Activated naive CD4-positive, alpha-beta T cell treated with Interleukin-2 at 50 U/mL for 16 hours (primary cell): ENCODE measurements at places on chromosomes 12 and 14.

GRCh38 chr12:54018468-54018984 is 9.7 kb upstream of the HOXC6 start:
- no peak for DNase-seq

DNA sequence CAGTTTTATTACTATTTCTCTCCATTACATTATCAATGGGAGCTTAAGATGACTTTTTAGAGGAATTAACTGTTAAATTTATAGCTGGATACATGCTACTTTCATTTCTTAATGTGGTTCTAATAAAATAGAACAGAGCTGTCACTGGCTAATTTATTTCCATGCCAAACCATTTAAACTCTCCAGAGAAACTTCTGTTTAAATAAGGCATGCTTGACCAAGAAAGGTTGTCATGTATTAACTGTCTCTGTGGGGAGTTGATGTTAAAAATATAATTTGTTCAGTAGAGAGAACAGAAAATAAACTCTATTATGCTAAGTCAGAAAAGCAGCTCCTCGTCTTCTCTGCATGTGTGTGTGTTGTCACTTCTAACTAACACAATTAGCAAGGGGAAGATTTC is 447.4 kb downstream of the SLC16A7 start:
- no peak for DNase-seq

DNA sequence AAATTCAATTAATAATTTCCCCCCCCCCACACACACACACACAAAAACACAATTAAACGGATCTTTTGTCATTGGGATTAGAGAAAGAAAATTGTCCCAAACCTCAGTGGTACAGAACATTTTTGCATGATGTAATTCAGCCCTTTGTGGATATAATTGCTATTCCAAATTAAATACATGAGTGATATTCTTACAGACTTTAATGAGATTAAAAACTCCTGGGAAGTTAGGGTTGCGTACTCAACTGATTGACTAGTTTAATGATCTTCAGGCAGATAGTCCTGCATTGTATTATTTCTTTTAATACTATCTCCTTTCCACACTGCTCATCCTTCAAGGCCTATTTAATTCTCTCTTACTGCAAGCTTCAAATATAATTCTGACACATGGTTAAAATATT is 711.8 kb upstream of the LRFN5 start:
- DNase-seq = no peak

DNA sequence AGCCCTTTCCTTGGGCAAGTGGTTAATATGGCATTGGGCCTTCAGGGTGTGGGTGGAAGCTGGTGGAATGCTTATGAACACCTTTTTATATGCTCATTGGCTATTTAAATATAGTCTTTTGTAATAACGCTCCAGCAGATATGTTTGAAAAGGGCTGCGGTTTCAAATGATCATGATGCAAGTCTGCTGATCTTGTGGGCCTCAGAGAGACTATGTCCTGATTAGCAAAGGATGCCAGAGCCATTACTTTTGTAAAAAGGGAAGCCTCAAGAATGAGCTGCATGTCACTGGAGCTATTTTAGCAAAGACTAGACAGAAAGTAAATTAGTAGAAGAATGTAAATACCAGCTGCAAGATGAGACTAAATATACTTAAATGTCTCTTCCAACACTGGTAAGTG is 200.5 kb downstream of the GXYLT1 start:
- DNase-seq = no peak

- no peak for DNase-seq
These were observed 7.8 kb downstream of the IRAK3 start for GRCh38 chr12:66196806-66197205.

DNA sequence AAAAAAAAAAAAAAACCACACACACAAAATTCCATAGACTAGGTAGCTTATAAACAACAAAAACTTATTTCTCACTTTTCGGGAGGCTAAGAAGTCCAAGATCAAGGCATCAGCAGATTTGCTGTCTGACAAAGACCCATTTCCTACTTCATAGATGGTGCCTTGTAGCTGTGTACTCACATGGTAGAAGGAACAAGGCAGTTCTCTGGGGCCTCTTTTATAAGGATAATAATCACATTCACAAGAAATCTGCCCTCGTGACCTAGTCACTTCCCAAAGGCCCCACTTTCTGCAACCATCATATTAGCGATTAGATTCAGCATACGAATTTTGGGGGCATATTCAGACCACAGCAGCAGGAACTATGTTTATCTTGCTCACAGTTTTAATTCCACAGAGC is 54.9 kb downstream of the STXBP6 start:
- DNase-seq = no peak

DNA sequence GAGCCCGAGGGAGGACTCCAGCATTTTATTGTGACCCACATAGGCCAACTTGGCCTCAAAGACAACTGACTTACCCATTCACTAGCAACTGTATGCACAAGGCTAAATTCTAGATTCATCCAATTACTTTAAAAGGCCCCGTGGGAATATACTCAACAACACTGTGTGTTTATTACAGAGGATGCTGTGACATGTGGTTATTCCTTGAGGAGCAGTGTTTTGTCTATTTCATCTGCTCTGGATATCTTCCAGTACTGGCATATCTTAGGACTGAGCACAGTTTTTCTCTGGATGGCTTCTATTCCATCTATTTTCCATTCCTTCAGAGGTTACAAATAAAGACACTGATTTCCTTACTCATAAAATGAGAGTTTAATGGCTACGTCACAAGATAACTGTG is 87.2 kb upstream of the KRAS start:
- DNase-seq = no peak
